ENCODE measurements at places on chromosomes 1 and 21.
A peak's percentile ranks its signal among the peaks of the same experiment; 100 is the strongest.

DNA sequence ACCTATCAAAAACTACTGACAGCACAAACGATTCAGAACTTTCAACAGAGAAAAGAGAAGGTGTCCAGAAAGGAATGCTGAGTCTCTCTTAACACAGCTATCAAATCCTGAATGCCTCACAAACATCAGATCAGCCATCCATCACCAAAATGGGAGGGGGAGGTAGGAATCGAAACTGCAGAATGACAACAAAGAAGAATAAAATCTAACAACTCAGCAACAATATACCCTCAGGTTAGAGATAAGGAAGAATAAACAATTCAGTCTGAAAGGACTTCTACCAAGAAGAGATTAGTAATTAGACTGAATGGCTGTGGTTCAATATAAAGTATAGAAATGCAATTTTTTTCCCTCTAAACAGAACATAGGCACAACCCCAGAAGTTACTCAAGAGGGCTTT is 94.4 kb downstream of the RERE start:
- DNase-seq, result no peak

DNA sequence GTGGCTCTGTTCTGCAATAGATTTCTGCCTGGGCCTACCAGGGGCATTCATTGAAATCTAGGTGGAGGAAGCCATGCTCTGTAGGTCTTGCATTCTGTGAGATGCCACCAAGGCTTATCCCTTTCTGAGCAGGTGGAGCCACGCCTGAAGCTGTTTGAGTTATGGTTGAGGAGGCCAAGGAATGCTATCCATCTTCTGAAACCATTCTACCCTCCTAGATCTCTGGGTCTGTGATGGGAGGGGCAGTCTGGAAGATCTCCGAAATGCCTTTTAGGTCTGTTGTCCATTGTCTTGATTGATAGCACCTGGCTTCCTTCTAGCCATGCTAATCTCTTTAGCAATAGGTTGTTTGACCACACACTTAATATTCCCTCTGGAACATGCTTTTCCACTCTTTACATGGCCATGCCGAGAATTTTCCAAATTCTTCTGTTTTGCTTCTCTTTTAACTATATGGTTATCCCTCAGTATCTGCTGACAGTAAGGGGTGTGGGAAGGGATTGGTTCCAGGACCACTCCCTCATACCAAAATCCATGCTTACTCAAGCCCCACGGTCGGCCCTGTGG is 45.2 kb downstream of the AK4 start:
- DNase-seq, result no peak

DNA sequence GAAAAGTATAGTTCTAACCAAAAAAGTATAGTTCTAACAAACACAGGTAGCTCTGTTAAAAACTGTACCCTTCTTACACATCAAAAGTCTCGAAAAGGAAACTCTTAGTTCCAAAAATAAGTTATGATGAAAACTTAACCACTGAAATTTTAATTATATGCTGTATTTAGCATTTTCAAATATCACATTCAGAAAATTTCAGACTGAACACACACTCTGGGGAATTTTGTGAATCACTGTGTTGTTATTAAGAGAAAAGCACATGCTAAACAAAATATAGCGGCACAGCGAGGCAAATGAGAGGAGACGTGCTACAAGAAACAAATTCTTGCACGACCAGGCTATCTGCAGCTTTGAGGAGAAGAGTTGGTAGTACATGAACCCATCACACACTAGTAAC is 30.4 kb downstream of the VAV3 start:
- no peak for DNase-seq

- DNase-seq, result no peak
Measured at GRCh38 chr1:186102547-186103148, 272.4 kb downstream of the TPR start.

GRCh38 chr21:41772351-41773080 is 5.7 kb upstream of the RIPK4 start:
- DNase-seq, result no peak

GRCh38 chr1:192530254-192530653 is 45.3 kb upstream of the RGS1 start:
- DNase-seq, result no peak

DNA sequence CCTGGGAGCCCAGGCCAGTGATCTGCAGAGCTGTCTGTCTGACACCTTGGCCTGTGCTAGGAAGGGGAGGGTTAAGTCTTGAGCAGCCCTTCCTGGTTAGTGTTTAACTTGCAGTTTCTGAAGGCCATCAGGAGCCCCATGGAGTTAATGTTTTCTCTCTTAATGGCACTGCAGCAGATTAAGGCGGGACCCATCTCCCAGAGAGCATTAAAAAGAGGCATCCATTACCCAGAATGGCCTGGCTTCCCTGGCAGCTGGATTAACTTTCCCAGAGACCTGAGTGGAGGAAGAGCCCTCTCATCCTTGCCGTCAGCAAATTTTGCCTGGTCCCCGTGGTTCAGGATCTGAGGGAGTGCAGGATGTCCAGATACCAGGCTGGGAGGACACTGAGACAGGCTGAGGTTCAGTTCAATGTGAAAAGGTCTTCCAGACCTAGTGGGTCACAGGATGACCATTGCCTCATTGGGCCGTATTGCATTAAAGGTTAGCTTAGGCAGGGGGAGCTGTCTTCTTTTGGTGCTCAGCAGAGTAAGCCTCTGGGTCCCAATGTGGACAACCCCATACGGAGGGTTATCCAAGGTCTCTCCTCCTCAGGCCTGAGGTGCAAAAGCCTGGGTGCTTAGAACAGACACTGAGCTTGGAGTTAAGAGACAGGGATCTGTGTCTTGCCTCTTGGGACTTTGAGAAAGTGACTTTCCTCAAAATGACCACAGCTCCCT is 522.6 kb downstream of the PTPRU start:
- peak; percentile 11 for DNase-seq

DNA sequence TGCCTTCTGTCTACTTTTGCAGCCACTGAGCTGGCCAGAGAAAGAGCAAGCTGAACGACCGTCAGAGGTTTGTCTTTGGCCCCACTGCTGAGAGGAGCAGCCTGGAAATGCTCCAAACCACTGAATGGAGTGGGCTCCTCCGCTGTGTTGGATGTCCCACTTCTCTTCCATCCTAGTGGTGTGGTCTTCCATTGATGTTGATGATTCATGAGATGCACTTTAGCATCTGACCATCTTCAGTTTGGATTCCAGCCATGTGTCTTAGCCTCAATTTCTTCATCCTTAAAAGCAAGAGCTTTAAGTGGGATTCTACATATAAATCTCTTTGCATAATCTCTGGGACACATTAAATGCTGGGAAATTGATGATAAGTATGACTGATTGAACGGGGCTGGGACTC is 276.9 kb downstream of the SIPA1L2 start:
- DNase-seq, result no peak

- peak; percentile 91 for DNase-seq
Measured at GRCh38 chr1:75672528-75673393, 51.7 kb upstream of the ACADM start.

GRCh38 chr1:68221980-68222373 is 10.3 kb downstream of the WLS start:
- no peak for DNase-seq

- DNase-seq, result no peak
Measured at GRCh38 chr1:220928320-220928719, 49.1 kb downstream of the HLX start.

GRCh38 chr1:8146257-8146855 is 120.2 kb upstream of the ERRFI1 start:
- DNase-seq, result no peak

- no peak for DNase-seq
Measured at GRCh38 chr21:44583089-44583799, 2.8 kb upstream of the KRTAP10-5 start.

DNA sequence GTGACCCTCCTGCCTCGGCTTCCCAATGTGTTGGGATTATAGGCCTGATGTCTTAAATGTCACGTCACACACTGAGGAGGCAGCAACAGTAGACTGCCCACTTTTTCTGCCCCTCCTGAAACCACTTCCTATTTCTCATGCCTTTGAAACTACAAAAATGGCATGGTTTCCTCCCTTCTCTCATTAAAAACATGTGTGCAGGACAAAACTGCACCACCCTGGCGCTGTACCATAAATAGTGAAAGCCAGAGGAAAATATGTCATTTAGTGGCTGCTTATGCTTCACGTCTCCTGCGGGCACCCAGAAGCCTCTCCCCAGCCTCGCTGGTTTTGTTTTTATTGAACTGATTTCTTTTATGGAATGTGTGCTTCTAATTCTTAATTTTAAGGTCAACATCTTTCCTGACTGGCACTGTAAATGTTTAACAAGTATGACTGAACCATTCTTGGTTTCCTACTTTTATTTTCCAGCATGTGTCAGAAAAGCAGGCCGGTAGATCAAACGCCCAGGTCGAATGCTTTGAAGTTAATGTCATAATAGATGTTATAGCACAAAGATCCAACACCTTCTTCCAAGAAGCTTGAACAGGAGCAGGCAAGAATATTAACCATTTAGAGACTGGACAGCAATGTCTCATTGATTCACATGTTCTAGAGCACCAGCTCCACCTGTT is 59.6 kb upstream of the C1orf87 start:
- DNase-seq, result no peak

DNA sequence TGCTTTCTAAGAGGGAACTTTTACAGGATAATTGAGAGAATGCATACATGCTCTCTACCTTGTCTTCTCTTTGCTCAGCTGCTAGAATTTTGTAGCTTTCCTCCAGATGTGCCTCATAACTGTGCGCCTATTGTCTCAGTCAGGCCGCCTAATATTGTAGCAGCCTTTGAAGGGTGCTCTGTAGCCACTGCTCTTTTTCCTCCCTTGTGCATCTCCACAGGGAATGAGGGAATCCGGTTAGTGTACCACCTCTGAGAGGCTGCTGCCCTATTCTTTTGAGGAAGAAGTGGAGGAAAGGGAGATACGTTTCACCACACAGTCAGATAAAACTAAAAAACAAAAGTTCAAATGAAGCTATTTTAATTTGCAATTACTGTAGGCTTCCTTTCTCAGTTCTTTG is 22.8 kb downstream of the TTC3 start:
- DNase-seq, result no peak

DNA sequence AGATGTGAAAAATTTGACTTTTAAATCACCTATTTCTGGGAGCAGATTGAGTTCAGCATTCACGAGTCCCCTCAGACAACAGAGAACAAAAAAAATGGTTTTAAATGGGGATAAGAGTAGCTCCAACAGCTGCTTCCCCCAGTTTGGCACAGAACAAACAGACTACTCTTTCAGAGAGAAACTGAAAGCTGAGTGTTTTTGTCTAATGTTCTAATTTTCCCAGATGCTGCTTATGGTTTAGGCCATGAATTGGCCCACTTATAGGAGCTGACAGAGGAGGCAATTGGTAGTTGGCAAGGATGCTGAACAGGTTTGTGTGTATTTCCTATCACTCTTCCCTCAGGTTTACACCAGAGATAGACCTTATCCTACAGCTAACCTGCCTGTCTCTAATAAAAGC is 1637.4 kb upstream of the PRMT6 start:
- no peak for DNase-seq

DNA sequence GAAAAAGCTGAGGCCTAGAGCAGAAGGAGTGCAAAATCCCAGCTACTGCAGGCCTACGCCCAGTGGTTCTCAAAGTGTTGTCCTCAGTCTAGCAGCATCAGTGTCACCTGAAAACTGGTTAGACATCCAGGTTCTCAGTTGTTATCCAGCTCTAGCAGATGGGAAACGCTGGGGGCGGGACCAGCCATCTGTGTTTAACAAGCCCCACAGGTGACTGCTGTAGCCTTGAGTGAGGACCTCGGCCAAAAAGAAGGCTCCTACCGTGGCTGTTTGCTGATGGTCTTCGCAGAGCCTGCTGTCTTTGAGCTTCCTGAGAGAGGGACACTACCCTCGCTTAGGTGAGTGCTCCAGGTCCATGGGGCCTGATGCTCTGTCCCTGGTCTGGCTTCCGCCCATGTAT is 69.7 kb downstream of the LRRN2 start:
- no peak for DNase-seq

GRCh38 chr1:219587401-219587800 is 25.5 kb downstream of the ZC3H11B start:
- DNase-seq, result no peak

- peak; percentile 53 for DNase-seq
Measured at GRCh38 chr1:113677250-113678158, 81.8 kb downstream of the PHTF1 start.

- DNase-seq, result no peak
Measured at GRCh38 chr1:179046808-179047635, 21.3 kb downstream of the FAM20B start.

DNA sequence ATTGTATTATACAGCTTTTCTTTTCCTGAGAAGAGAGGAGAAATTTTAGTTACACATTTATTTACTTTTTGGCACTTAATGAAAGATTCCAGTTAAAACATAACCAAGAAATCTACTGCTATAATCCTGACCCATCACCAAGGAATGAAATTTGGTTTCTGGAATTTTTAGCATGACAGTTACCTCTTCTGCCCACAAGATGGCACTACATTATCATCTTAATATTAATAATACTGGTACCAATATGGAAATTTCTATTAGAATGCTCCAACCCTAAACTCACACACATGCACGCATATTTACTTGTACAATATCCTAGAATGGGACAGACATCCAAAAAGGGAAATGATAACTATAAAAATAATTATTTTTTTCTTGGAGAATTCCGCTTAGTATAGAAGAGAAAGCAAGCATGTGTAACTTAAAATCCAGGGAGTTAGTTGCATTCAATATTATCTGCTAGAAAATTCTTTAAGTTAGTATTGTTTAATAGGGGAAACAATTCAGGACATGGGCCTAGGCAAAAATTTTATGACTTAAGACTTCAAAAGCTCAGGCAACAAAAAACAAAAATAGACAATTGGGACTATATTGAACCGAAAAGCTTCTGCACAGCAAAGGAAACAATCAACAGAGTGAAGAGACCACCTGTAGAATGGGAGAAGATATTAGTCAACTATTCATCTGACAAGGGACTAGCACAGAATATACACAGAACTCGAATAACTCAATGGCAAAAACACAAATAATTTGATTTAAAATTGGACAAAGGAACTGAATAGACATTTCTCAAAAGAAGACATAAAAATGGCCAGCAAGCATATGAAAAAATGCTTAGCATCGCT is 37.4 kb downstream of the MAP3K21 start:
- no peak for DNase-seq

- no peak for DNase-seq
Measured at GRCh38 chr1:61104220-61104671, 21.9 kb downstream of the NFIA start.

- DNase-seq, result peak; percentile 54
Measured at GRCh38 chr1:1631782-1632420, at the start of gene MMP23B. Gene MMP23B (plus strand): TSS chr1:1632173. CDS start chr1:1632219, 46 bp downstream.

GRCh38 chr1:113784104-113784779 is 25.0 kb upstream of the PHTF1 start:
- DNase-seq, result no peak

DNA sequence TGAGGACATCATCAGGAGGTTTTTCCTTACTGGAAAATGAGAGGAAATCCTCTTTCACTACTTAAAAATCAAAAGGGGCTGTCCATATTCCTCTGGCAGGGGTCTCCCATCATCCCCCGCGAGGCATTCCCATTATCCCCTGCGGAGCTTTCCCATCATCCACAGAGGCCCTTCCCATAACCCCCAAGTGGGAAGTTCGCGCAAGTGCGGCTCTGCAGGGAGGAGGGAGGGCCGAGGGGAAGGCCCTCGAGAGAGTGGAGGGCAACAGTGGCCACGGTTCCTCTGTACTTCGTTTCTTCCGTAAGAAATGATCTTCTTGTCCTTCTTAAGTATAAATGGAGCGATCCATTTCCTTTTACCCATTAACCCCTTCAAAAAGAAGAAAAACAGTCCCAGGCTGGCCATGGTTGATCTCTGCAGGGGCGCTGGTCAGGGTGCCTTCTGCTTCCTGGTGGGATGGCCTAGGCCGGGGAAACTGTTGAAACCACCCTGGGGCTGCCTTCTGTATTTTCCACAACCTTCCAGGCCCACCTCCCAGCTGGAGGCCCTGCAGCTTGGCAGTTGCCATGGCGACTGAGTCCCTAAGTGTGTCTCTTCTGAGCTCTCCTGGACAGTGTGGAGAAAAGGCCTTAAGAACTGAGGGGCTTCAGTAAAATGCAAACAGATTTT is 3.6 kb upstream of the RSPH1 start:
- peak; percentile 75 for DNase-seq
